ENCODE measurements at places on chromosomes 2 and 18.

GRCh38 chr18:65548316-65548715 is 202.5 kb upstream of the CDH7 start:
- no peak for DNase-seq

GRCh38 chr18:34038086-34038485 is 186.6 kb downstream of the NOL4 start:
- DNase-seq, result no peak

DNA sequence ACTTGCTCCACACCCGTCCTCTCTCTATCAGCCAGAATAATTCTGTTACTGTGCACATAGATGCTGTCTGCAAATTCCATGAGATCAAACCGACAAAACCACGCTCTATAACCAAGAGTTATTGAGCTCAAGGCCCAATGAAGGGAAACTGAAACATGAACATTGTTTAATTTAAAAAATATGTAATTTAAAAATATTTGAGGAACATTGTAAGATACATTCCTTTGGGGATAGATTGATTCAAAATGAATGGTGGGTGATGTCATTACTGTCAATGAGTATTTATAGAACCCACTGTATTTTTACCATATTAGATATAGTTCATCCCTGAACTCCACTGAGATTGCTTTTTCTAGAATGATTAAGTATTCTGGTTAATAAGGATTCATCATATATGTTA is 50.4 kb downstream of the NCKAP5 start:
- DNase-seq, result no peak

DNA sequence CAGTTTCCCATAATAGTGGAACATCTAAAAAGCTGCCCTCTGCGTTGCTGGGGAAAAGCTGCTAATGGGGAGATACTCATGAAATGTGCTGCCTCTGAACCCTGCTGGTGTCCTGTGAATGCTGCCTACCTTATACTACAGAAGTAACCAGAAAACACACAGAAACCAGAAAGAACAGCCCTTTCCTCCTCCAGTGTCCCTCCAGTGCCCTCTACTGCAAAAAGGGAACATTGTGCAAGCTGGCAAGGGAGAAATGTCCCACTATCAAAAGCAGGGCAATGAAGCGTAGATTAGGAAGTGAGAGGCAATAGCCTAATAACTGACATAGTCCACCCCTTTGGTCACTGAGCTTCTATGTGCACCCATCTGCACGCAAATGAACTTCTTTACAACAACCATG is 162.7 kb upstream of the ETAA1 start:
- no peak for DNase-seq

DNA sequence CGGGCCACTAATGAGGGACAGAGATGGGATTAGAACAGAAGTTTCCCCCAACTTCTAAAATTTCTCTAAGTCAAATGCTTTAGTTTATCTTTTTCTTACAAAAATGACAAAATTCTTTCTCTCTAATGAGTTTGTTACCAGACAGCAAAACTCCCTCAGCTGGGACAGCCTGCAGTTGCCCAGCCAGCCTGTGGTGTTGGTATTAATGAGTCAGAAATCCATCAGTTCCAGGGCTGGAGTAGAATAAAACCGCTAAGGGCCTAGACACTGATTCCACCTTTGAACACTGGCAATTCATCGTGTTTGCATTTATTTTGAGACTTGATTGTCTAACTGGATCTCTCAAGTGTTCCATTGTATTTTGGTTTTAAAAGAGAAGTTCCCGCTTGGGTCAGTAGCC is 38.3 kb upstream of the SMAD2 start:
- DNase-seq, result no peak

GRCh38 chr2:17303054-17303453 is 215.2 kb downstream of the RAD51AP2 start:
- no peak for DNase-seq

GRCh38 chr2:118374974-118375755 is 286.9 kb downstream of the INSIG2 start:
- no peak for DNase-seq

DNA sequence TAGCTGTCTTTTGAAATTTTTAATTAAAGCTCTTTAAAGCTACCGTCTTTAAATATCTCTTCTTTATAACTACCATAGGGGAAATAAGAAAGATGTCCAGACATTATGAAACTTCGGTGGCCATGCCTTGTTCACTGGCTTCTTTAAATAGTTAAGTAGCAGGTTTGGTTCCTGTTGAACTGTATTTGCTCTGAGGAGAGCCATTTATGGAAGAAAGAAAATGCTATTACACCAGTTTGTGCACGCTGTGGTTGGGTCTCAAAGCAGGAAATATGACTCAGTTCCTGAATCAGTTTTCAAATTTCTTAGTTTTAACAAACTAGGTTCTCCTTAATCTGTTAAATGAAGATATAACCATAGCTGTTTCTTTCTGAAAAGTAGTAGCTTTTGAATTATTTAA is 12.2 kb downstream of the ARPC2 start:
- DNase-seq, result no peak

DNA sequence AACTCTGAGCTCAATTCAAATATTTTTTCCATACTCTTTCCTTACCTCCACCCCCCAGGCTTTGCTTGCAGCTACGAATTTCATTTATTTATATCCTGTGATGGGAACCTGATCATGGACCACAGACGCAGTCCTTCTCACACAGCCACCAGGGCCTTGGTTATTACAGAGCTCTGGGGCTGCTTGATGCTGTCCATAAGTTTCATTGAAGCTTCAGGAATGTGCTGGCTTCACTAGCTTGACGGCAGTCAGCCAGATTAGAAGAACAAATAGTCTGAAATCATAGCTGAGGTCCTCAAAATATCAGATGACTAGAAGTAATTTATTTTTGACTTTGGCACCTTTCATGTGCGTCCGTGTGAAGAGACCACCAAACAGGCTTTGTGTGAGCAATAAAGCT is 104.9 kb downstream of the VWA3B start:
- DNase-seq, result no peak

- DNase-seq, result no peak
These were observed 6.1 kb downstream of the KYNU start for GRCh38 chr2:142883526-142883925.

DNA sequence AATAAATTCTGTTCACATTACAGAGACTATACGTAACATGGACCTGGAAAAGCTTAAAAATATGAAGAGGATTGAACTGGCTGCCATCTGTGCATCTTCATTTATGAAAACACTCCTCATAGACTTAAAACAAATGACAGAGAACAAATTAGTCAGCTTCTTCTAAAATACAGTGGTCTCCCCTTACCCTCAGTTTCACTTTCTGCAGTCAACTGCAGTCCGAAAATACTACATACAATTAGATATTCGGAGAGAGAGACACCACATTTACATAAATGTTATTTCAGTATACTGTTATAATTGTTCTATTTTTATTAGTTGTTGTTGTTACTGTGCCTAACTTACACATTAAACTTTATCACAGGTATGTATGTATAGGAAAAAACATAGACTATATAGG is 6.5 kb downstream of the RNF103 start:
- DNase-seq, result no peak

- no peak for DNase-seq
These were observed 4.4 kb downstream of the EVX2 start for GRCh38 chr2:176079285-176079830.

- no peak for DNase-seq
These were observed 221.8 kb downstream of the ANAPC1 start for GRCh38 chr2:111662039-111662770.

DNA sequence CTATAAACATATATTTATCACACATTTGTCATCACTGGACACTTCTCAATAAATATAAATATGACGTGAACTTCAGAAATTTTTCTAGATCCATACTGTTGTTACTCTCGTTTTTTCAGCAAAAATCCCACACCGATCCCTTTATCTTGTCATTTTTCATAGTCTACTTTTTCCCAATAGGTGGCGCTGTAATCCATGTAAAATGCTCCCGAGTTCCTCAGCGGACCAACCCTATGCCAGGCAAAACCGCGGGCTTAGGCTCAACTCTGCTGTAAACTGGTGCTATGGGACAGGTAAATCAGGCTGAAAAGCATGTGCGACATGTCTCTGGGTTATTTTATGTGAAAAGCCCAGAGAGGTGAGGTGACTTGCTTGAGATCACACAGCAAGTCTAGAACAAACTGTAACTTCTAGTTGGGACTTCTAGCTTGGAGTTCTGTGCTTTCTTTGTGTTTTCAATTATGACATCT is 104.0 kb downstream of the COBLL1 start:
- DNase-seq, result no peak

DNA sequence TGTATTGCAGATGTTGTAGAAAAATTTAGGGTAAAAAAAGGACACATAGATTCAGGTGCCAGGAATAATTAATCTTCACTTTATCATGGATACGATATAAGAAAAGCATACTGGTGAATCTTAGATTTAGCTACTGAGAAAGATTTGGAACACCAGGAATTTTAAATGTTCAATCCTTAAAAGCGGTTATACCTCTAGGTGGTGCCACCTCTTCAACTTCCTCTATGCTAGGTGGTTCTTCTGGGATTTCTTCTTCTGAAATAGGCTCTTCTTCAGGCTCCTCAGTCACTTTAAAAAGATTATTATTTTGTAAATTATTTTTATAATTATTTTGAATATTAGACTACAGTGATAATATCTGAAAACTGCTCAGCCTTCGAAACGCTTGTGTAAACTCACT is 133.1 kb downstream of the TTN start:
- DNase-seq, result no peak

GRCh38 chr18:28176948-28177827 is at the start of gene CDH2:
CDH2 (minus strand) TSS chr18:28177130; CDS start chr18:28177022, 108 bp downstream.
- no peak for DNase-seq

DNA sequence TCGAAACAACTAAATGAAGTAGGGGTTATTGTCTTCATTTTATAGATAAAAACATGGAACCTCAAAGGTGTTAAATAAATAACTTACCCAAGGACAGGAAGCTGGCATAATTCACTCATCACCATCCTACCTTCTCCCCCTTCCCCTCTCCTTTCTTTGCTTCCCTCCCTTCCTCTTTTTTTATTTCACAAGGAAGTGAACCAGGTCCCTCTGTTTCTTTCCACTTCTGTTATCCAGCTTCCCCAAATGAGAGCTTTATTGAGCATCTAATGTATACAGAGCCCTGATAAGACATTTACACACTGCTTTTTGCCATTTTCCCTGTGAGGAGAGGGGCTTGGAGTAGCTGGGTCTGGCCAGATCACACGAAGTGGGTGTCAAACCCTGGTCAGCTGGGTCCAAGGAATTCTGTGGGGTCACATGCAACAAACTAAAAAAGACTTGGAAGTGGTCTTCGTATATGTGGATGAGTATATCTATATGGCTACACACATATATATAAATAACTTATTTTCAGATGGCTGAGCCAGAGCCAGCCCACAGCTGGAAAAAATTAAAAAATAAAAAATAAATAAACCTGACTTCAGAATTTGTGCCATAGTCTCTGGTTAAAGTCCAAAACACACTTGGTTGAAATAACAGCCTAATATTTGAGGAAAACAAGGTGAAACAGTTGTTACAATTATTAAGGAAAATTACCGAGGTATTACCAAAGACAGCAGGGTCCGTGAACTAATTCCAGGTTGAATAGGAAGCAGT is 49.3 kb upstream of the FOSL2 start:
- DNase-seq, result no peak

GRCh38 chr2:48870503-48870902 is 115.0 kb upstream of the LHCGR start:
- no peak for DNase-seq

- DNase-seq, result no peak
These were observed 51.4 kb downstream of the UXS1 start for GRCh38 chr2:106142683-106143082.

GRCh38 chr2:241816431-241817121 is 7.6 kb downstream of the NEU4 start:
- DNase-seq, result no peak

DNA sequence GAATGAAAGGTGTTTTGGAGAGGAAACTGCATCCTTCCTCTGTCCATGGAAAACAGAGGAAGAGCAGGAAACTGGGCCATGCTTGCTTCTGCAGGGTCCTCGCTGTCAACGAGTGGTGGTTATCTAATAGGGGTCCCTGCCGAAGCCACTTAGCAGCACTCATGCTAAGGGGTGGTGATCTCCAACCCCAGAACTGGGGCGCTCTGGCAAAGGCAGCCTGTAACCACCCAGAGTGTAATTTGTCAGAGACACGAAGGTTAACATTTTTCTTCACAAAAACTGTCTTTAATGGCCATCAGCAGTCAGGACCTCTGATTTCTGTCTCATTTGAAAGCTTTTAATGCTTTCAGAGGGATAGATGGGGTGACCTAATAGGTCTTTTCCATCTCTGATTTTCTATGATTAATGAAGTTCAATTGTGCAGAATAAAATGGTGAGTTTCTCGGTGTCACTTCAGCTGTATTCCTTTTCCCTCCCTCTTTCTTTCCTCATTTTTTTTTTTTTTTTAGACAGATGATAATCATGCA is 231.3 kb upstream of the CELF4 start:
- no peak for DNase-seq

GRCh38 chr2:634636-635388 is 42.4 kb downstream of the TMEM18 start:
- no peak for DNase-seq

- DNase-seq, result no peak
These were observed 214.9 kb upstream of the TNP1 start for GRCh38 chr2:217074576-217075255.

DNA sequence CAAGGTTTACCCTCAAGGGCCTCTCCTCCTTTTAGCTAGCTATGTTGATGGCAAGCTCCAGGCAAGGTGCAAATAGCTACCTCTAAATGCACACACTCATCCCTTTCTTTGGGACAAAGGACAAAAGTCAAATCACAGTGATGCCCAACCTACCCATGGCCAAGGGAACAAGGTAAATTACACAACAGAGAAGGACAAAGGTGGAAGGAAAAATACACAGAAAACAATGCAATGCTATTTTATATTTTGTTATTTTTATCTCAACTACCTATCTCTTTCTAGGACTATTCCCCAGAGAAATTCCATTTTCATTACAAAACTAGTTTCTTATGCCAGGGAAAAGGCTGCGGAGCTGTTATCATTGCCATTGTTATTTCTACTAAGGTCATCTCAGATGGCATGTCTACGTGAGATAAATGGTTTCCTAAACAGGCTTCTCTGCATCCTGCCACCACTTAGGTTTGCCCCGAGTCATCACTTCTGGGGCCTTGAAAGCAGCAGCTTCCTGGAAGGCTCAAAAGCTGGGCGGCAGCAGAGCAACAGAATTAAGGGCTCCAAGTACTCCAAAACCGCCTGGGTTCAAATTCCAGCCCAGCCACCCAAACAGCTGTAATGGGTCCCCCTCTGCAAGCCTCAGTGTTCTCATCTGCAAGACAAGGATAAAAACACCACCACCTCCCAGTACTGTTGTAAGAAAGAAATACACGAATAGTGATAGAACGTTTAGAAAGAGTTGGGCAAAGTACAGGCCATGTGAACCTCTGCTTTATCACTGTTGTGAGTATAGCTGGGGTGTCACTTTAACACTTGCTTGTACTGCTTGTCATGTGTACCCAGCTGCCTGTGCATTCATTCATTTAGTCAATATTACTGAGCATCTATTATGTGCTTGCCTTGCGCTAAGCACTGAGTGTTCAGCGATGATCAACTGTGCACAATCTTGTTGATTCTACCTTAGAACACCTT is 20.9 kb downstream of the BCL2 start:
- no peak for DNase-seq

GRCh38 chr18:6613581-6613980 is 115.9 kb upstream of the ARHGAP28 start:
- no peak for DNase-seq

Data from stimulated activated CD8-positive, alpha-beta memory T cell treated with anti-CD3 and anti-CD28 coated beads, Interleukin-15, amount 100 ng/mL, for 4 hours (primary cell).